Brain pericyte (primary cell): ENCODE measurements at places on chromosomes 7 and 10.

GRCh38 chr7:36532981-36533499 lies 143.4 kb downstream of the ANLN start:
- DNase-seq = no peak

DNA sequence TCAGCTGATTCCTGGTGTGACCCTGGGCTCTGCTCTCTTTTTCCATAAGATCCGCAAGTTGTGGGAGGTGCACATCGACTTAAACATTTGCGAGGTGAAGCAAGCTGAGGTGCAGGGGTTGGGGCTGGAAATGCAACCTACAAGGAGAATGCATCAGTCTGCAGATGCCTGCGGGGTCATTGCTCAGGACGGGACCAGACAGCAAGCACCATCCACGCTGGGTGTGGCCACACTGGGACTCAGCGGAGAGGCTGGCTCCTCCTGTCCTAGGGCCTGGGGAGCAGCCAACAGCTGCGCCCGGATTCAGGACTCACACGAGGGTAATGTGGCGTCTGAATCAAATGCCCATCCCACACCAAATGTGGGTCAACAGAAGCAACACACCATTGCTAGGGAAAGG lies 33.8 kb downstream of the STK32C start:
- DNase-seq = no peak

- DNase-seq = no peak
Measured at GRCh38 chr10:61974601-61975390, 73.3 kb downstream of the ARID5B start.

- no peak for DNase-seq
Measured at GRCh38 chr7:47449810-47450590, 131.9 kb downstream of the TNS3 start.

GRCh38 chr7:19989906-19990305 lies 216.5 kb upstream of the TMEM196 start:
- no peak for DNase-seq

DNA sequence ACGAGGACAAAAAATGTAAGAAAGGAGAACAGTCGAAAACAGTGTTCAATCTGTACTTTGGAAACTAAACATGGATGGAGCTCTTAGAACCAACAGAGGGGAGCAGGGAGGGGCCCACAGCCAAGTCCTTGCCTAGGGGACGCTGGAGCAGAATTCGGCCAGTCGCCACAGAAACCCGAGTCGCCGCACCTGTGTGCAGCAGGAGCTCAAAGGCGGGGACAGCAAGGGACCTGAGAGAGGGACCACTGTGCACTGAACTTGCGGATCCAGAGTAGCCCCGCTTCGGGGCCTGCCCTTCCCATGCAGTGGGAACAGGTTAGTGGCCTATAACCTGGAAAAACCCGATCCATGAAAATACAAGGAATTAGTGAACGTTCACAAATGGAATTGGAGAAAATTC lies 68.1 kb downstream of the SEC61G start:
- no peak for DNase-seq

- no peak for DNase-seq
Measured at GRCh38 chr7:108079276-108079647, 50.9 kb downstream of the LAMB4 start.
